Cortex of kidney (tissue), 1 donor: ENCODE measurements at places on chromosomes 4 and X.

DNA sequence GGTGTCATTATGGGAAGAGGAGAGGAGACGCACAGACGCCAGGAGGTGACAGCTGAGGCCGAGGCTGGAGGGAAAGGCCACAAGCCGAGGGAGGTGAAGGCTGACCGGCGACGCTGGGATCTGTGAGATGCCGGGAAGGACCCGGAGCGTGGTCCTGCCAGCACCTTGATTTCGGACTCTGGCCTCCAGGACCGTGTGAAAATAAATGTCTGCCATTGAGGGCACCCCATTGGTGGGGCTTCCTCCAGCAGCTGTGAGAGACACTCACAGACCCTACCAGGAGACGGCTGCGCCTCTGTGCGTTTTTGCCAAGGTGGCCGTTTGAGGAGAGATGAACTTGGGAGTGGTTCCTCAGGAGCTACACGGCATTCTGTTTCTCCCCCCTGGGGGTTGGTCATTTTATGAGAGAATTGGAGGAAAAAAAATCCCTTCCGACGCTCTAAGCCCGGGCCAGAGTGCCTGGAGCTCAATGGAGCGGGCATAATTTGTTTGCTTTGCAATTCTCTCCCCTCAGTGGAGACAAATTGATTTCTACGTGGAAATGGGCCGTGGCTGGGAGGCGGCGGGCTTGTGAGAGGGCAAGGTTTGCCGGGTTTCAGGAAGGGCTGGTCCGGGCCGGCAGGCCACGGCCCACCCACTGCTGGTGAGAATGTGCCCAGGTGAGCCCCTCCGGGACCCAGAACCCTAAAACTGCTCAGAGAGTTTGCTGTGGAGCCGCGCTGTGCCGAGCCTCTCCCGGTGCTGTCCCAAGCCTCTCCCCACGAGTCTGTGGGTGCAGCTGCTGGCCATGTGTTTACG is 53.9 kb downstream of the CPZ start:
- no peak for DNase-seq

DNA sequence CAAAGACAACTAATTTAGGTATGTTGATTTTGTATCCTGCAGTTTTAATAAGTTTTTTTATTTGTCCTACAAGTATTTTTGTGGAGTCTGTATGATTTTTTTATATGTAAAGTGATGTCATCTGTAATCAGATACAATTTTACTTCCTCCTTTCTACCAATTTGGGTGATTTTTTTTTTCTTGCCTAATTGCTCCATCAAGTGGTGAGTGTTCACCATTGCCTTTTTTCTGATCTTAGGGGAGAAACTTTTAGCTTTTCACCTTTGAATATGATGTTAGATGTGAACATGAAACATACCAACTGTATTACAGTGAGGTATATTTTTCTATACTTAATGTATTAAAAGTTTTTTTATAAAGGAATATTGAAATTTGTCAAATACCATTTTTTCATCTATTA is 362.3 kb downstream of the PABPC4L start:
- DNase-seq, result no peak

DNA sequence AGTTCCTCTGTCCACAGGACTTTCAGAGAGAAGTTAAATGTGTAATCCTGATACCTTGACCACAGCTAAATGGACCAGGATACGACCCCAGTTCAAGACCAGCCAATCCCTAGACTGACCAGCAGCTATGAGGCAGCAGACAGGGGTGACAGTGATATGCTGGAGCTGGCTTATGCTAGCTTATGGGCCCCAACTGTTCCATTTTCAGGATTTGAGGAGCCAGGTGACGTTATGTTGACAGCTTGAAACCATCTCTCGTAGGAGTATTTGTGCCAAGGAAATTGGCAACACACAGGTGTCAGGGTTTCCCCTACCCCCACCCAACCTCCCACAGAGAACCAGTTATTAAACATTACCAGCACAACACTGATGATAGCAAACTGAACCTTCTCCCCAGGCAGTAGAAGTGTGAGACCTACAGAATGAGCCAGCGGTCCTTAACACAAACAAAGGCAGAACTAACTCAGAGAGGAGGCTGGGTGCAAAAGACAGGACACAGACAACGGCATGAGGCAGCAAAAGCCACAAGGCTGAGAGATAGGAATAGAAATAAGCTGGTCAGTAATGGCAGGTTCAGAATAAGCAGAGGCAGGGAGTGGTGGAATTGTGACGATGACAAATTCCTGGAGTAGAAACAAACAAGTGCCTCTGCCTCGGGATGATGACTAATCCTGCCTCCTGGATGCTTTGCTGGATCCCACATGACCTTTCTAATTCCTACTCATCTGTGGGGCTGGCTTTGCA is 85.6 kb upstream of the CPEB2 start:
- DNase-seq, result no peak

DNA sequence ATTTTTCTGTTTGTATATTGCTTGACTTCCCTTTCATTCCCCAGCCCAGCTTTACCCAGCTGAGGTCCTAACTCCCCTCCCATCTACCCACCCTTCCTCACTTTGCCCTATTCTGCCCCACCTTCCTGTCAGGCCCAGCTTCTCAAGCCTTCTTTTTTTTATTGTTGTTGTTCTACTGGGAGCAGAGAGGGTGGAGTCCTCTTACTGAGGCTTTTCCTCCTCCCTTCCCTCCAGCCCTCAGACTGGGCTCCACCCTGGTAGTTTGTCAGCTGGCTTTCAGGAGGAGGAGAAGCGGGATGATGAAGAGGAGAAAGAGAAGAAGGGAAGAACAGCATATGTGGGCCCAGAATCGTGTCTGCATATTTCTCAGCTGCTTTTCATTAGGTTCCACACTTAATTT is 3.2 kb upstream of the KLF8 start:
- DNase-seq, result no peak

DNA sequence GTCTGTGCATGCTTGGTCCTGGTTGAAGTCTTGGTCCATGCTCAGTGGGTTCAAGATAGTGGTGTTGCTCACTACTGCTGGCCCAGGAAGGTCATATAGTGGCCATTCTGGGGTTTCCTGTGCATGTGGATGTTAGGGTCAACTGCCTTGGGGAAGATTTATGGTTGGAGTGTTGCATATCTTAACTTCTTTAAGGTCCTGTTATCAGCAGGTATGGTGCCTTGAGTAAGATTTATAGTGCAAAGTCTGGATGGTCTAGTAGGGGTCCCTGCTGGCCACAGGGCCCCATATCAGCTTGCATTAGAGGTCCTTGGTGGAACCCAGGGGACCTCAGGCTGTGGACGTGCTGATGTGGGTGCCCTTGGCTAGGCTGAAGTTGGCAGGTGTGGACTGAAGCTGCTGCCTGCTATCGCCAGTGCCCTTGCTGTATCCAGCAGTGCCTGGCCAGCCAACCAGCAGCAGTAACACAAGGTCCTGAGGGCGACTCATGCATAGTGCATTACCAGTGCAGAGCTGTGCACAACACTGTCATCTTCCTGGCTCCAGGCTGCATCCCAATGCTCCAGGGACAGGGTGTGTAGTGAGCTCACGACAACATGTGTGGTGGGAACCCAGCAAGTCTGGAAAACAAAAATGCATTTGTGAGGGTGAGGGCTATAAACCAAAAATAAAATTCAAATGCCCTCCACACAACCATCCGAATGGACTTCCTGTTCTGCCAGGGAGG is 61.0 kb downstream of the BEX3 start:
- no peak for DNase-seq

- no peak for DNase-seq
Observed at GRCh38 chr4:73922766-73923630, 53.8 kb downstream of the CXCL1 start.

DNA sequence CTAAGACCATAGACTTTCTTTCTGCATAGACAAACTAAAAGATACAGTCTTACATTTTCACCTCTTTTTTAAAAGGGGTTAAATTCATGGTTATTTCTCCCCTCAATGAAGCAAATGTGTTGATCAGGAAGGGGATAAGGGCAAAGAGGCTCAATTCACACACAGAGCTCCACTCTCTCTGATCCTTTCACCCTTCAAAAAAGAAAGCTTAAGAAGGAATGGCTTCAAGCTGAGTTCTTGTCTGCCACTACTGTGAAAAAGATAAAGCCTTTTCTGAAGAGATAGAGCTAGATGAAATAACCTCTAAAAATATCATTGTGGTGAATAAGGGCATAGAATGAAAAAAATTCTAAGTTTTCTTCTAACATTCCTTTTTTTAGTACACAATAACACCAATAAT is 28.3 kb downstream of the SEPSECS start:
- no peak for DNase-seq

DNA sequence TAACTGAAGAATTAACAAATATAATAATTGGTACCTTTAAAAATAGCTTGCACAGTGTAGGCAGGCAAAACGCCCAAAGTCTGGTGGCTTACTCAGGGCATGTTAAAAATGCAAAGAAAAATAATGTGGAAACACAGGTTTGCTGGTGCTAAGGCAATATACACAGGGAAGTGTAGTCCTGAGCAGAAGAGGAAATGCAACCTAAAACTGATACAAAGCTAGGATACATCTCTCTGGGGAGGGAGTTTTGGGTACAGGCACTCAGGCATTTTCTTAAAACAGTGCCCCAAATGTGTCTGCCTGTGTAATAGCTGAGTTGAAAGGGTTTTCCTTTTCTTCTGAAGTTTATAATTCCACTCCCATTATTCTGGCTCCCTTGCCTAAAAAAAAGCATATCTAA is 47.4 kb downstream of the TMPRSS11E start:
- DNase-seq, result no peak
